ENCODE measurements at places on chromosomes 1 and 21.

DNA sequence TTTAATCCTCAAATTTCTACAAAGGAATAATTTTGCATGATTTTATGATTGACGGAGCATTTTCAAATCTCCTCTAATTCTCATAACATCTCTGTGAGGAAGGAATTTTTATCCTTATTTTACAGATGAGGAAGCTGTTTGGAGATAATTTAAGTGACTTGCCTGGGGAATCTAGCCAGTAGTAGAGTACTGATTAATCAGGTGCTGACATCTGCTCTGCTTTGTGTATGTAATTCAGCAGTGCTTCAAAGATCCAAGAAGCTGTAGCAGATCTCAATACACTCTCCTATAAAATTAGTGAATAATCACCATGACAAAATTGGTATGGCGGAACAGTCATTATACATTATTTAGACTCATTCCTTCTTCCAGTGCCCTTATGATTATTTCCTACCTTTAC, 46.0 kb downstream of the DPH5 start:
- no peak for DNase-seq

DNA sequence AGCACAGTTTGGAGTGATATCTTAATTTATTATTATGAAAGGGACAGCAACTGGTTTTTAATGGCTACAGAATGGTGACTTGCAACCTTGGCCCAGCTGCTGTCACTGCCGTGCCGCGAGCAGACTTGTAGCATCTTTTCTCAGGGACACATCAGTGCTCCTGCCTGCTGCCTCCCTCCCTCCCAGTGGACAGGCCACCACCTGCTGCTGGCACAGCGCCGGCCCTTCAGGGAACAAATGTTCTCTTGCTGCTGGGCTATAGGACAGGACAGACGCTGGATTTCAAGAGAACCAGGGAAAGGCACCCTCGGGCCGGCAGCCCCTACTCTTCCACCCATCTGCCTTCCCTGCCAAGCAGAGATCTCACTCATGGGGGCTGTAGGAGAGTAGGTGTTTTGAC, 413.8 kb upstream of the NFIA start:
- DNase-seq: no peak

GRCh38 chr1:108028841-108029388, 63.9 kb upstream of the VAV3 start:
- no peak for DNase-seq

DNA sequence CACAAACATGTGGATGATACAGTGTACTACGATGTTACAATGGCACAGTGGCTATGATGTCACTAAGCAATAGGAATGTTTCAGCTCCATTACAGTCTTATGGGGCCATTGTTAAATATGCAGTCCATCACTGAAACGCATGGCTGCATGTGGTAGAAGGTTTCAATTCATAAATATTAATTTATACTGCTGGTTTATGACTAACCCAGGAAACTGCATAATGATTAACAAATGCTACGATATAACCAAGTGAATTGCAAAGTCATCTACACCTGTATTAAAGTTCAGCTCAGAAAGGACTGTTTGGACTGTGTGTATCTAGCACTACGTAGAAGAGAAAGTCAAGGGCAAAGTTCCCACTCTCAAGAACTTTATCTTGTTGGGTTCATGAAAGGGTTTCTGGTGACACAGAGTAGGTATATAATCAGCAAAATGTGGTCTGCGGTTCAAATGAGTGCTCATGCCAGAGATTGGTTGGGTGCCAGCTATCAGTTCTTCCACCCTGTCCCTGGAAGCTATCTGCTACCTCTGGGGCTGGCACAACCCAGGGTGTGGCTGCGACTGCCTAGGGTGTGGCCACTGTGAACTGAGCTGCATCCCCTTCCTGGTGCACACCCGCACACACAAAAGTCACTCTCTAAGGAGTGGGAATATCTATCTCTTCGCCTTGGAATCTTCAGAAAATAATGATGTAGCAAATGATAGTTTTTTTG, 14.8 kb downstream of the MGST3 start:
- no peak for DNase-seq

DNA sequence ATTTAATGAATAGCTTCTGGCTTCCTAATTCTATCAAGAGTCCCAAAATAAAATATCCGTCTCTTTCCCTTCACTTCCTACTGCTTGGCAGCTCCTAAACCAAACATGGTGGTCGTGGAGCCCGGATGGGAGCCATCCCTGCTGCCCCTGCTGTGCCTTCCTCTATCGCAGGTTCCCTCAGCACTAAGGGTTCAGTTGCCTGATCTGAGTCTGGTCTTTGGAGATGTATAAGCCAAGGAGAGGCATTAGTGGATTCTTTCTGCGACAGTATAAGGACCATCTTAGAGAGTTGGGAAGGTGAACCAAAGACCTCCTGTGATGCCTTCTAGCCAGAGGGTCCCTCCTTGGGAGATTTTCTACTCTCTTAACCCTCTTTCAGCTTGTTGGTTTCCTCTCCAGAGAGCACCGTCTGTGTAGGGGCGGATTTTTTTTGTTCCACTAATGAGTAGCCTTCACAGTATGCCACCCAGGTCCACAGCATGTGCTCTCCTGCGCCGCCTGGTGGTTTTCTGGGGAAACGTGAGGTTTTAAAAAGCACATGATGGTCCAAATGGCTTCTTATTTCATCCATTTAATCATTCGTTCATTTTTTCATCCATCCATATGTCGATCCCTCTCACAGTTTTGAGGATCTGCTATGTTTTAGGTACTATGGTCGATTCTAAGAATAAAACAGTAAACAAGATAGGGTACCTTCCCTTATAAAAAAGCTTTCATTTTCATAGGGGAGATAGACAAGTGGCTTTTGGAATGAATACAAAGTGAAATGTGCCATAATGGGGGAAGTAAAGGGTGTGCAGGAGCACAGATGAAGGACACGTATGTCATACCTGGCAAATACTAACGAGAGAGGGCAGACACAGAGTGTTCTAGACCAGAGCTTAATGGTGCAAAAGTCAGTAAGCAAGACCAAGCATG, 71.0 kb downstream of the NFASC start:
- DNase-seq: peak; percentile 6

GRCh38 chr1:119829625-119830024, 18.4 kb upstream of the REG4 start:
- DNase-seq: peak; percentile 62

GRCh38 chr1:220241072-220241663, 31.1 kb downstream of the RAB3GAP2 start:
- DNase-seq: no peak

GRCh38 chr1:182196897-182197870, 135.7 kb upstream of the ZNF648 start:
- no peak for DNase-seq

GRCh38 chr21:33155422-33155821, 74.3 kb upstream of the IFNAR2 start:
- no peak for DNase-seq

DNA sequence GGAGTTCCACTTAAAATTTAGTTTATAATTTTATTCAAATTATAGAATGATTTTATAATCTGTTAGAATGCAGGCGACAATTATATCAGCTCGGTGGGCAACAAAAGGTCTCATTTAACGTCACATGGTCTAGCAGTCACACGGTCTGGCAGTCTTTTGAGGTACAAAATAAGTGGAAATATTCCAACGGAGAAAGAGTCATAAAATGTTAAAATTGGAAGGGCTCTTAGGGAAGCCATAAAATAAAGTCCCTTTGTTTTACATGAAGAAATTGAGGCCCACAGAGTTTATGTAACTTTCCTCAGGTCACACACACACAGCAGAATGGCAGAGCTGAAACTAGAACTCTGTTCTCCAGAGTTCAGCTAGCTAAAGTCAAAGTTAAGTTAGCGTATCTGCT, 84.4 kb upstream of the QSOX1 start:
- DNase-seq: no peak

DNA sequence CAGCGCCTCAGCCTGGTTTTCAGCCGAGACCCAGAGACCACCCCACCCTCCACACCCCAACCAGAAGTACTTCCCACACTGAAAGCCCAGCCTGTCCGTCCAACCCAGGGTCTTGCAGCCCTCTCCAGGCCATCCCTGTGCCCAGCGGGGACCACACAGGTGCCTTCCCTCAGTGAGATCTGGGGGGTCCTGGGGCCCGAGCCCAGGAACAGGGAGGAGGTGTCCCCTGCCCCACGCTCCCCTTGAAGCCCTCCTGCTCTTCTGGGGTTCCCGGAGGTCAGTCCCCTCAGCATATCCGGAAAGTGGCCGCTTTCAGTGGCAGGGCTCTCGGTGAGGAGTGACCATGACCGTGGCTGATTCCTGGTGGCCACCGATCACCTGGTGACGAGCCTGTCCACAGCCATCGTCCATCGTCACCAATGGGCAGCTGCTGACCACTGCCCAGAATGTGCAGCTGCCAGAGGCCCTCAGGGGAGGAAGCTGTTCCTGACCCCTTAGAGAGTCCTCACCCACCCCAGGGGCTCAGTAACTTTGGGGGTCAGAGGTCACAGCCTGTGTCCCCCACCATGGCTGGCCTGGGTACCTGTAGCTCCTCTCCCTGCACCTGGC, 3.4 kb downstream of the TMEM240 start:
- DNase-seq: no peak

DNA sequence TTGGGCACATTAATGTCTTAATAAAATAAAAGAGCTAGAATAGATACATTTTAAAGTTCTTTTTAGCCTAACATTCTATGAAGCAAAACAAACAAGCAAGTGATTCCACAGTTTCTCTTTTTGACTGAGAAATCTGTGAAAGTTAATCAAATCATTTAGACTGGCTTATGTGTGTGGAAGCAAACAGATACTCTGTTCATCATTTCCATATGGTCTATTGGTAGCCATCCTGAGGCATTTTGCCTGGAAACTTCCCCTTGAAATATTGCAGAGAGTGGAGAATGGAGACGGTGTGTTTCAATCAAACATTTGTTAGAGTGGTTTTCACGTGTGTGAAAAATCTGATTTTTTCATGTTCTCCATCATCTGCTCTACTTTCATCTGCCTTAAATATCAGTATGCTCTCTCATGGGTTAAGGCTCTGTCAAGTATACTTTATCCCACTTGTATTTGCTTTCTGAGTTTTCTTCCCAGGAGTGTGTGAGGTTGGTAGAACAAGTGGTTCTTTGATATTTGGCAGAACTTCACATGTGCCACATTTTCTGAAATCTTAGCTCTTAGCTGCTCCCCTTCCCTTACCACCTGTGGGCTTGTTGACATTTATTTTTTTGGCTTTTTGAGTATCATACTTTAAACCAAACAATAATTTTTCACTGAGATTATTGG, 139.1 kb upstream of the PTGFR start:
- DNase-seq: no peak

GRCh38 chr1:93774707-93775106, 93.1 kb upstream of the BCAR3 start:
- DNase-seq: no peak

DNA sequence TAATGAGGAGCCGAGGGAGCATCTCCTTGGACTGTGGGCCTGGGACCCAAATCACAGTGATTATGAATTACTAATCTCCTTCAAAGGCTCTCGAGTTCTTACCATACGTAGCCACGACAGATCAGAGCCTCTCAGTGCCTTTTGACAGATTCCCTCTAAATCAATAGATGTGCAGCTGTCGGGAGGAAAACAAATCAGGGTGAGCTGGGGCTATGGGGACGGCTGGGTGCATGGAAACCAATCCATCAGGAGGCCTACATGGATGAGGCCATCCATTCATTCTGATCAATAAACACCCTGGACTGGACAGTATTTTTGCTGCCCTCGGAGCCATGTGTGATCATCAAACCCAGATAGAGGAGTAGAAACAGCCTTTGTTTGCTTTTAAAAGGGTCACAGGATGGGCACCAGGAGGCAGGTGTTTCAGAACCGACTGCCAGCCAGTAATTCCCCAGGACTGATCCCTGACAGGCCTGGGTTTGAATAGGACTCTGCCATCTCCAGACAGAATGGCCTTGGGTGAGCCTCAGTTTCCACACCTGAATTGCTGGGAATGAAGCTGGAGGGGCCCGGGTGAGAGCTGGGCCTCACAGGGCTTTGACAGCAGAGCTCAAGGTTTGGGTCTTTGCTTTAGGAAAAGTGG, 532.8 kb downstream of the MATN1 start:
- no peak for DNase-seq

GRCh38 chr1:64956733-64957441, 9.5 kb downstream of the JAK1 start:
- DNase-seq: no peak

- no peak for DNase-seq
Observed at GRCh38 chr21:44527983-44528633, 11.9 kb downstream of the KRTAP10-1 start.

- DNase-seq: no peak
Observed at GRCh38 chr1:59137276-59137615, 159.6 kb upstream of the FGGY start.

- DNase-seq: no peak
Observed at GRCh38 chr1:205438213-205439158, 16.6 kb upstream of the LEMD1 start.

GRCh38 chr1:156670791-156671190, 6.4 kb downstream of the NES start:
- DNase-seq: no peak

DNA sequence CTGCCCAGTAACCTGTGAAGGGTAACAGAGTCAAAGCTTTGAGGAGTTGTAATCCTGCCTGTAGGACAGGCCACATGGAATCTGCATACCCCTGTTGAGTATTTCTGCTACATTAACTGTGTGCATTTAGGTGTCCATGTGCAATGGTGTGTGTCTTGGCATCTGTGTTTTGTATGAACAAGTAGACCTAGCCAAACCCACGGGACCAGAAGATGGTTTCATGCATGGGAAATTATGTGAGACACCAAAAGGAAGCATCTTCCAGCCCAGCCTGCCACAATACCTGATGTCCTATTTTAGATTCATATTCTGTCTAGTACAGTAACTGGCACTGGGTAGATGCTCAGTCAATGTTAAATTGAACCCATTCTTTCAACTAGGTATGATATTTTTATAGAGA, 70.8 kb upstream of the KCND3 start:
- DNase-seq: no peak

DNA sequence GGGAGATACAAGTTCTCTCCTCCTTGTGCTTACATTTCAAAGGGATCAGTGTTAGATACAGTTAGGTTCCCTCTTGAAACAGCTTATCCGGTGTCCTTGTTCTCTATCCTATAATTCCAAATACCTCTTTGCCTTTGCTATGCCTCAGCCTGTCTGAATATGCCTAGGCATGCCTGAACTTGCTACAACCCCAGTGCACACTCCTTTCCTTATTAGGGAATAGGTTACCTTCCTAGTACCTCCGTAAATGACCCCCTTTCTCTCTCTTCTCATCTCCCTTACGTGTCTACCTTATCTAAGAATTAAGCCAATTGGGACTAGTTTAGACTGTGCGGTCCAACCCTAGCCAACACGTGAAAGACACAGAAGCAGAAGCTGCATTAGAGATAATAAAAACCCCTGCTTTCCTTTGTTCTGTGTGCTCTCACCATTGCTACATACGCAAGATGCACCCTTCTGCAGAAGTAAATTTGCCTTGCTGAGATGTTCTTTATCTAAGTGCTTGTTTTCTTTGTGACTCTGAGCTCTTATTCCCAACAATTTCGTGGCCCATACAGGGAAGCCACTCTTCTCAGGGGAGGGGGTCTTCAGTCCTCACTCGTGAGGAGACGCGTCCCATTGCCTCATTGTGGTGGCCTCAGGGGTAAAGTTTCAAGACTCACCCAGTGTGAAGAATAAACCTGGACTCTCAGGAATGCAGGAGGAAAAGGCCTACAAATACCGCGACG, 802.1 kb downstream of the PLA2G4A start:
- DNase-seq: no peak
